Right renal cortex interstitium (tissue), 3 donors: ENCODE measurements at places on chromosomes 16 and 17. TPM values are rescaled to one million over a fixed set of nuclear protein-coding genes. Genes with fewer than 3 reads are reported as not detected.

DNA sequence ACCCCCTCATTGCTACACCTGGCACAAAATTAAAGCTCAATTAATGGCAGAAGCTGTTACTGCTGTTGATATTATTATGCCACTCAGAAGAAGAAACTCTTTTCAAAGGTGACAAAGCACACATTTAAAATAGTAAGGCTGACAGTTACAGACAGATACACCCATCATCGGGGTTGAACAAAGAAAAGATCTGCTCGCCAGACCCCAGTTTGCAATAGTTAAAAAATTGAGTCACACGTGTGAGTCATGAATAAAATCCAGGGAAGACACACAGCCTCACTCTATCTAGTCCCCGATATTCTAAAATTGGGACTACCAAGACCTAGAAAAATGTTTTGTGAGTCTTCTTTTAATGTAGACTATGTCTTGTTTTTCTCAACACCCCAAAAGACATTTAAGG, 330.0 kb upstream of the SOX9 start:
- DNase-seq, result no peak

DNA sequence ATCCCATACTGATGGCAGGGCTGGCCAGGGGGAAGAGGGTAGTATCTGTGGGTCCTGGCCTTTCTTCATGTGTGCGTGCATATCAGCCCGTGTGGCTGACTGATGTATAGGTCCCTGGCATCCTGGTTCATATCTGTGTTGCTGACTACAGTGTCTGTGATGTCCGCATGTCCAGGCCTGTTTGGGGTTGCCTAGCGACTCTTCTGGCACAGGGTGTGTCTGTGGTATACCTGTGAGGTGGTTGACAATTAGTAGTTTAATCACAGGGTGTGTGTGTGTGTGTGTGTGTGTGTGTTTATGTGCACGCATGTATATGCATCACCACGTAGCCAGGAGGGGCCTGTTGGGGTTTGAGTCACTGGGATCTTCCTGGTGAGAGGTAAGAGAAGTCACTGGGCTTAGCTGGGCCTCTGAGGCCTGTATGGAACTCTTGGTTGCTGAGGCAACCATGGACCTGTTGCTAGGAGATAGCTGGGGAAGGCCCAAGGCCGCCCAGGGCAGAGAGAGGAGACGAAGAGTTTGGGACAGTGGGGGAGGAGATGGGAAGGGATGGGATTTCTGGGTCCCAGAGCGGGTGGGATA, 603 bp upstream of the TMEM95 start:
- DNase-seq, result no peak

GRCh38 chr16:19044769-19045168, 22.6 kb upstream of the COQ7 start:
- DNase-seq, result no peak

DNA sequence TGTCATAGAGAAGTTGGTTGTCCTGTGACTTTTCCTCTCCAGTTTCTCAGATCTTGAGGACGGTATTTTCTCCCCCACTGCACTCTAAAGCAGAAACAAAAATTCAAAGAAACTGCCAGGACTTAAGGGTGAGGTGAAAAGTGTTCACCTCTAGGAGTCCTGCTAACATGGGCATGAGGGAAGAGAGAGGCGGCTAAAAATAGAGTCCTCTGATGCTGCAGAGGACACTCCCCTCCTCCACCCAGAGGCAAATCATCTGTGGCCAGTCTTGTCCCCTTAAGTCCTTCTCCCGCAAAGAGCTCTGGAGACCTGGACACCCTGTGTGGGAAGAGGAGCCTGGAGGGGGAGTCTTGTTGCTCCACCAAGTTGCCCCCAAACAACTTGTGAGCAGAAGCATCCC, 4.7 kb upstream of the DDX19A start:
- DNase-seq, result no peak

DNA sequence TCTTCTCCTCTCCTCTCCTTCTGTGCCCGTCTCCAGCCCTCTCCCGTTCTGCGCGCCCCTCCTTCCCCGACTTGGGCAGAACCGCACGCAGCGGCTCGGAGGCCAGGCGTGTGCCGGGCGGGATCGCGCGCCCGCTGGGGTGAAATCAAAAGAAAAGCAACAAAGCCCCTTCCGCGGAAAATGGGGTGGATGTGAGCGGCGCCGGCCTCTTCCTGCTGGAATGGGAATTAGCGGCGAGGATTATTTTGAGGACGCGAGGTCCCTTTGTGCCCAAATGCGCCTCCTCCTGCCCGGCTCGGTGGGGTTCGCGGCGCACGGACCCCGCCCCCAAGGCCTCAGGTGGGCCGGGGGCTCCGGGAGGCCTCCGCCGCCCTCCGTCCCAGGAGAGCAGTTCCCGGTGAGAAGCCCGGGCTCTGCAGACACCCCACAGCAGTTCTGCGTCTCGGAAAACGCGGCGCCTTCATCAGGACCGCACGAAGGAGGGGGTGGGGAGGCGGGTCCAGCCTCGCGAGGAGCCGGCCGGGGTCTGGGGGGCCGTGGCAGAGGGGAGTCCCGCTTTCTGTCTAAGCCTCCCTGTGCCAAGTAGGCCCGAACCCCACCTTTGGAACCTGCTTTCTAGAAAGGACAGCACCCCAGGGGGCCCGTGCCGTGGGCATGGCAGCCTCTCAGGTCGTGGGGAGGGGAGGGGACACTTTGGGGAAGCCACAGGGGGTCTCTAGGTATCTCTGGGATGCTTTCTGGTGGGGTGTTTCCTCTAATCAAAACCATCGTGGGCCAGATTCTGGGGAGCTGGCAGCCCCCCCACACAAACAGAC, 91.0 kb upstream of the CBX4 start:
- no peak for DNase-seq

GRCh38 chr17:81520021-81520901, 7.7 kb upstream of the ACTG1 start:
- no peak for DNase-seq

- no peak for DNase-seq
Observed at GRCh38 chr16:86107215-86107825, 208.4 kb downstream of the IRF8 start.

GNAO1 gene
- polyA plus RNA-seq, result 5.0 TPM

SLC6A2 gene
- polyA plus RNA-seq, result 0.35 TPM
